ENCODE measurements at places on chromosomes 1 and 21.
A peak's percentile ranks its signal among the peaks of the same experiment; 100 is the strongest.

- no peak for DNase-seq
Observed at GRCh38 chr21:41428847-41429246, 2.8 kb downstream of the MX1 start.

DNA sequence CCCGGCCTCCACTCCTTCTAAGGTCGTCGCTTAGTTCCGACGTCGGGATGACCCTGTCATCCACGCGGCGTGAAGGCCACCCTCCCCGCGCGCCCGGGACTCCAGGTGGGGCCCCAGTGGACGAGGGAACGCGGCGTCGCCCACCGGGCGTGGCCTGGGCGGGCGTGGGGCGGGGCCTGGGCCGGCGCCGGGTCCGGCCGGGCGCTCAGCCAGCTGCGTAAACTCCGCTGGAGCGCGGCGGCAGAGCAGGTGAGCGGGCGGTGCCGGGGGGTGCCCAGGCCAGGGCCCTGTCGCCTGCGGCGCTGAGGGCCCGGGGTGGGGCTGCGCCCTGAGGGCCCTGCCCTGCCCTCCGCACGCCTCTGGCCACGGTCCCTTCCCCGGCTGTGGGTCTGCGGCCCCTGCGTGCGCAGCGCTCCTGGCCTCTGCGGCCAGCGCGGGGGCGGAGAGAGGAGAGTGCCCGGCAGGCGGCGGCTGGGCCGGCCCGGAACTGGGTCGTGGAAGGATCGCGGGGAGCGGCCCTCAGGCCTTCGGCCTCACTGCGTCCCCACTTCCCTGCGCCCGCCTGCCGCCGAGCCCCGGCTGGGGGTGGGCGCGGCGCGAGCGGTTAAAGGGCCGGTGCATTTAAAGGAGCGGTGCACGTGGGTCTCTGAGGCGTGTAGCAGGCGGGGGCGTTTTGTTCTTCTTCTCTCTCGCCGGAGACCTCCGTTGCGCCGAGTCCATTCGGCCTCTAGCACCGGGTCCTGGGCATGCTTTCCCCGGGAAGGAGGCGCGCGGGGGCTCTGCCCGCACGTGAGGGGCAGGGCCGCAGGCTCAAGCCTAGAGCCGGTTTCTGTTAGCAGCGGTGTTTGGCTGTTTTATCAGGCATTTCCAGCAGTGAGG is at the start of gene PSEN2:
Gene PSEN2, plus strand, starts transcription at position 216 of the 879 bp plus-strand sequence. CDS start 11,292 bp downstream, outside the sequence.
- DNase-seq, result peak; percentile 44

DNA sequence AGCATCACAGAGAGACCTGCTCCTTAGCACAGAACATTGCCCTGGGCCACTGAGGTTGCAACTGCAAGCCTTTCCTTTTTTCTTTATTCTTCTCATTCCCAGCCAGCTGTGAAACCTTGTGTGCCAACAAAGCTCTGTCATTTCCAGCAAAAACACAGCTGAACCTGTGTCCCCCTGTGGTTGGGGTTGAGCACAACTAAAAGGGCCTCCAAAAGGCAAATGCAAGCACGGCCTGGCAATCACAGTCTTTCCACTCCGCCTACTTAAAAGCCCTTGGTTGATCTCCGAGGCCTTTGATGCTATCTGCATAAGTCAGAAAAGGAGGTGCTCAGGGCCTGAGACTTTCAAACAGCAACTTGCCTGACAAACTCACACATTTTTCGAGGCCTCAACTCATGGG is 32.7 kb downstream of the SUSD4 start:
- no peak for DNase-seq

- no peak for DNase-seq
Observed at GRCh38 chr1:110130989-110131388, 18.7 kb downstream of the UBL4B start.

DNA sequence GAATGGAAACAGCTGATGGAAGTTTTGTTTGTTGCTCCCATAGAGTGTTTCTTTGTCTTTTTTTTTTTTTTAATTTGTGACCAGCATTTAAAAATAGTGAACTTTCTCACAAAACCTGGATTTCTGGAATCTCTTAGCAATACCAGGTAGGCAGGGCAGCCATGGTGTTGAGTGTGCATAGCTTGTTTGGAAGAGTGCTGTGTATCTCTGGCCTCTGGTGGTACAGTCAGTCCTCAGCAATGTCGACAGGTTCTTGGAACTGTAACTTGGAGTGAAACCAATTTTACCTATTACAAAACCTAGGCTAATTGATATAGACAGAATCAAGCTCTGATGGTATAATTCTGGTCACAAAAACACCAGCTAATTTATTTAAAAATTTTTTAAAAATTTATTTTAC is 6.7 kb downstream of the AADACL3 start:
- no peak for DNase-seq

DNA sequence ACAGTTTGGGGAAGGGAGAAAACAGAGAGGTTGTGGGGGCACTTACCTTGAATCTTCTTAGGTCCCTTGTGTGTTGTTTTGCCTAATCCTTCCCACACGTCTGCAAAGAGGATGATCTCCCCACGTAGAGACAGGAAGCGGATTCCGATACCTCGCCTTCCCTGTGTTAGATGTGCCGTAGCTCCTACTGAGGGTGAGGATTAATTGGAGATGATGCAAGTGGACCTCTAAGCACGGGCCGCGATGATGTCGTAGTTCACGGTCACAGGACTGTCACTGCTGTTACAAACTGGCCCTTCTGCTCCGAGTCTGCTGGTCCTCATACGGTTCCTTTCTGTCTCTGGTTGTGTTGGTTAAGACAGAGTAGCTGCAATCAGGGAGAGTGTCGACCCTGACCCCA is 27.7 kb downstream of the GALNT2 start:
- no peak for DNase-seq

DNA sequence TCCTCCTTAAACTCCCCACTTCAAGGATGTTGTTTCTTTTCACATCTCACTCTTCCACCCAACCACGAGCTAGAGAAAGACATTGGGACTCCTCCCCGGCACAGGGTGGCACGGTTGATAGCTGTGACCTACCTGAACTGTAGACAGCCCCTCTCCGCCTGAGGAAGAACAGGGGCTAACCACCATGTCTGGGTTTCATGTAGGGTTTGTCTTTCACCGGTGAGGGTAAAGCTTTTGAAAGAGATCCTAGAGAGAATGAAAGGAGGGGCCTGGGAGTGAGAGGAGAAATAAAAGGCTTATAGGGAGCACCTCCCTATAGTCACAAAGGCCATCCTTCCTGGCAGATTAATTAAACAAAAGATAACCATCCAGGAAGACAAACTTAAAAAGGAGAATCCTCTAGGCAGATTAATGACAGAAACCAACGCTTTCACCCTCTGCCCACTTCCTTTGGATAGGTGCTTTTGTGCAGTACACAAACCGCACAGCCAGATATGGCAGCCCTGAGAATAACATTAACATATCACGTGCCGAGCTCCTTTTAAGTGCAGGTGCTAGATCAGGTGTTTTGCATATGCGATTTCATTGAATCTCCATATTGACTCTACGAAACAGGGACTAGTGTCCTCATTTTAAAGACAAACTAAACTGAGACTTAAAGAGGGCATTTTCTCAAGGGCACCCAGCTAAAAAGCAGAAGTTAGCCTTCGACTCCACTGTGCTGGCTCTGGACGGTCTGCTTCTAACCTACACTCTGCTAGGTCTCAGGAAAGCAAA is 178.1 kb upstream of the RUNX1 start:
- peak; percentile 20 for DNase-seq

DNA sequence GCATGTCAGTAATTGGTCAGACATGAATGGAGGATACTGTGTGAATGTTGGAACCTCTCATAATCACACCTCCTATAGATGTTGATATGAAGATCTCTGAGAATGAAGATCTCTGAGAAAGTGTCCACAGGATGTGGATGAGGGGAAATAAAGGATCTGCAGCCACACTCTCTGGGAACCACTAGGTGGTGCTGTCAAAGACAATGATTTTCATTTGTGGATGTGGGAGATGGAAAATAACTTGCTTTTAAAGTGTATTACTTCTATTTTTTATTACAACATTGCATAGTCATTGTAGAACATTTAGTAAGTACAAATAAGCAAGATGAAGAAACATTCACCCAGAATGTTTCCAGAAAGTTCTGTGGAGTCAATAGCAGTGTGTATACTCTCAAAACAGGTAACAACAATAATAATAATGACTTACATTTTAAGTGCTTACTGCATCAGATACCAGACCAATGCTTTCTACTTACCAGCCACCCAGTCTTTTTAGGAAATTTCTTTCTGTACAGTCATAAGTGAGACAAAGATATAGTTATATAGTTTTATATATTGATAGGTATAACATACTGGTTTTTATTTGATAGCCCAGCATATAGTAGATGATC is 128.2 kb downstream of the ATG4C start:
- no peak for DNase-seq

GRCh38 chr1:228393268-228393701 is 13.3 kb downstream of the TRIM11 start:
- no peak for DNase-seq

- no peak for DNase-seq
Observed at GRCh38 chr1:72097851-72098570, 184.3 kb downstream of the NEGR1 start.

DNA sequence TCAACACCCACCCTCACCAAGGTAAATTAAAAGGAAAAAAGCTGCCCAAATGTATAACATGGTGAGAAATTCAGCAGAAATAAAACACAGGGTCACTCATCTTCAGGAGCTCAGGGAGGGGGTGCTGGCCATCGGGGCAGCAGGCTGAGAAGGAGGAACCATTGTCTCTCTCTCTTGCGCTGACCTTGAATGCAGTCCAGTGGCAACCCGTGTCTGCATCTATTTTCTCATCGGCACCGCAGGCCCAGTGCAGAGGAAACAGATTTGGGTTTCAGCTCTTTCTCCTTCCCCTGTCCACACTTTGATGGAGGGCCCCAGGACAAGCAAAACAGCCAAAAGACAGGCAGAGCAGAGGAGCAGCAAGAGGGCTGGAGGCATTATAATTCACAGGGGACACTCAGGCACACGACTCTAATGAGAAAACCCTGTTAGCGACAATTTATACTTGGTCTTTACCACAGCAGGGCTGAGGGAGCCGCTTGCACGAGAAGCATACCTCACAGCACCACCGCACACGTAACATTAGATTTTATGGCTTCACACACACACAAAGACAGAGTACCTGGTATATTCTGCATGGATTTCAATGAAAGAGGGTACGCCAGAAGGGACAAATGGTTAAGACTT is 18.6 kb downstream of the MKNK1 start:
- DNase-seq, result no peak

DNA sequence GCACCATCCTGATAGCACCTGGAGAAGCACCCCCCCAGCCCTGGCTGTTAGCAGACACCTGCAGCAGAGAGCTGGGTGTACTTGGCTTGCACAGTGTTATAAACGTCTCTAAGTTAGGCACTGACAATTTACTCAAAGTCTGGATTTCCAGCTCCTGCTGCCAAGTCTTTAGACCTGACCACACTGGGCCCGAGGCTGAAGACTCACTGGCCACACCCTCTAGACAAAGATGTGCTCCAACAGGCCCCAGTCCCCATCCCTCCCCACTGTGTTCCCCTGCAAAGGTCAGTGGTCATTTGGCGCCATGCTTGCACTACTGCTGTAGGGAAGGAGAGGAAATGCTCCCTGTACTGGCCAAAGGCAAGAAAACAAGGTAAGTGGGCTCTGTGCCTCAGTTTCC is 31.1 kb downstream of the PADI6 start:
- DNase-seq, result no peak

GRCh38 chr1:86621286-86621685 is 74.4 kb downstream of the CLCA4 start:
- no peak for DNase-seq

GRCh38 chr1:22704440-22705067 is 6.1 kb upstream of the EPHB2 start:
- DNase-seq, result peak; percentile 64

DNA sequence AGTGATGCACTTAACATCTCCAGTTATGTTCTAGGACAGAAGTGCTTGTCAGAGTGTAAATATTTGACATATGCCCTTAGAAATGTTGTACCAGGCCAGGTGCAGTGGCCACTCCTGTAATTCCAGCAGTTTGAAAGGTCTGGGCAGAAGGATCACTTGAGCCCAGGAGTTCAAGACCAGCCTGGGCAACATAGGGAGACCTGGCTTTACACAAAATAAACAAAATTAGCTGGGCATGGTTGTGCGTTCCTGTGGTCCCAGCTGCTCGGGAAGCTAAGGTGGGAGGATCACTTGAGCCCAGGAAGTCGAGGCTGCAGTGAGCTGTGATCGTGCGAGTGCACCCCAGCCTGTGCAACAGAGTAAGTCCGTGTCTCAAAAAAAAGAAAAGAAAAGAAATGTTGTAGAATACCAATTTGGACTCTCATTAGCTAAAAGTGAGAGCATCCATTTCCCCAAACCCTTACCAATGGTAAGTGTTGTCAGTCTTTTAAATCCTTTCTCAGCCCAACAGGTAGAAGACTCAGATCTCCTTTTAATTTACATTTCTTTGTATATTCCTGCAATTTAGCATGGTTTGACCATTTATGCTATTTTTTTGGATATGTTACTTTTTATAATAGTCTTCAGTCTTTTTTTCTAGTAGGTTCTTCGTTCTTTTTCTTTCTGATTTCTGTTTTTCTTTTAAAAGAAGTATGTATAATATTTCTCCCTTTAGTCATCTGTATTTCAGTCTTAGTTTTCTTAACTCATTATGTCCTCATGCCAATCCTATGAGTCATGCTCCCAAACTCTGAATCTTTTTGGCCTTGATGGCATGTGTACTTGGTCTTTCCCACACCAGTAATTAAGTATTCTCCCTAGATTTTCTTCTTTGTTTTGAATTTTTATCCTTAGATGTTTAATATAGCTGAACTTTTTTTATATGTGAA is 74.4 kb downstream of the CAMTA1 start:
- DNase-seq, result no peak

GRCh38 chr1:42931911-42932422 is 26.7 kb downstream of the SLC2A1 start:
- DNase-seq, result peak; percentile 68

All from activated CD4-positive, alpha-beta T cell treated with anti-CD3 and anti-CD28 coated beads, Interleukin-2, amount 50 U/mL, for 1 hour (primary cell).